H54 (cell line): ENCODE measurements at places on chromosomes 5 and 9.

GRCh38 chr5:88364991-88365390 lies 96.3 kb upstream of the TMEM161B start:
- no peak for DNase-seq

DNA sequence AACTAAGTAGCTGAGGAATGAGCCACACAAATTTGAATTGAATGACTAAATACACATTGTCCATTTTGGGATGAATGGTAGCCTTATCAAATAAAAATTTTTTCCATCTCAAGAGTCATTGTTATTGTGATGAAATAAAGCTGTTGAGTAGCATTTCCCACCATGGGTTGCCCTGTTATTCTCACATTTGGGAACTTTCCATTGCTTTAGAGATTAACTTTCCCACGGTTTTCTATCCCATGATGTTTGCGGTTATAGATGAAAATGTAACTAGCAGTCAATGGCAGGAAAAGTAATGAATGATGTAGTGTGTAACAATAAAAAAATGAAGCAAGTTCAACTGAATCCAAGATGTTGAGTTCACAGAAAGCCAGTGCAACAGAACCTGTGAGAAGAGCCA lies 59.9 kb upstream of the PLPP1 start:
- no peak for DNase-seq

- no peak for DNase-seq
These were observed 419.5 kb upstream of the CTNND2 start for GRCh38 chr5:12323637-12324229.

- DNase-seq = no peak
These were observed 4.3 kb upstream of the RNF44 start for GRCh38 chr5:176541338-176542134.

DNA sequence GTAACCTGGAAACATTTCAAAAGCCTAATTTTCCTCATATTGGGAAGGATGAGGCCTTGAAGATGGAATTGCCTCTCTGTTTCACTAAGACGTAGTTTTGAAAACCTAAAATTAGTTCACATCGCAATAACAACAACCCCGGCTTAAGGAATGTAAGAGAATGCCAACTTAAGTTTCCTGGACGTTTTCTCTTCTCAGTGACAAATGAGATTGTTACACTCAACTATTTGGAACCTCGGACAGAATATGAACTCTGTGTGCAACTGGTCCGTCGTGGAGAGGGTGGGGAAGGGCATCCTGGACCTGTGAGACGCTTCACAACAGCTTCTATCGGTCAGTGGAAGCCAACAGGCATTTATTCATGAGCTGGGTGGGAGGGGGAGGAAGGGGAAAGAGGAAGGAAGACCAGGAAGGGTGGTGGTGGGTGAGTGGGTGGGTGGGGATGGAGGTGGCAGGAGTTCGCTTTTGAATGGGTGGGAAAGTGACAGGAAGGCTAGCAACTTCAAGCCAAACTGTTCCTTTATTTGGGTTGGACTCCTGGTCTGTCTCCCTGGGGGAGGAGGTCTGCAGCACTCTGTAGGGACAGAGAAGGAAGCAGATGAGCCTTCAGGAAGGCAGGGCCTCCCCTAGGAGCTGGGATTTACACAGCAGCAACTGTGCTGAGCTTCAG lies 83.4 kb downstream of the TEK start:
- no peak for DNase-seq

- no peak for DNase-seq
These were observed 17.7 kb upstream of the CARTPT start for GRCh38 chr5:71701407-71701806.

- DNase-seq = no peak
These were observed 49.5 kb downstream of the NR3C1 start for GRCh38 chr5:143354025-143354424.

DNA sequence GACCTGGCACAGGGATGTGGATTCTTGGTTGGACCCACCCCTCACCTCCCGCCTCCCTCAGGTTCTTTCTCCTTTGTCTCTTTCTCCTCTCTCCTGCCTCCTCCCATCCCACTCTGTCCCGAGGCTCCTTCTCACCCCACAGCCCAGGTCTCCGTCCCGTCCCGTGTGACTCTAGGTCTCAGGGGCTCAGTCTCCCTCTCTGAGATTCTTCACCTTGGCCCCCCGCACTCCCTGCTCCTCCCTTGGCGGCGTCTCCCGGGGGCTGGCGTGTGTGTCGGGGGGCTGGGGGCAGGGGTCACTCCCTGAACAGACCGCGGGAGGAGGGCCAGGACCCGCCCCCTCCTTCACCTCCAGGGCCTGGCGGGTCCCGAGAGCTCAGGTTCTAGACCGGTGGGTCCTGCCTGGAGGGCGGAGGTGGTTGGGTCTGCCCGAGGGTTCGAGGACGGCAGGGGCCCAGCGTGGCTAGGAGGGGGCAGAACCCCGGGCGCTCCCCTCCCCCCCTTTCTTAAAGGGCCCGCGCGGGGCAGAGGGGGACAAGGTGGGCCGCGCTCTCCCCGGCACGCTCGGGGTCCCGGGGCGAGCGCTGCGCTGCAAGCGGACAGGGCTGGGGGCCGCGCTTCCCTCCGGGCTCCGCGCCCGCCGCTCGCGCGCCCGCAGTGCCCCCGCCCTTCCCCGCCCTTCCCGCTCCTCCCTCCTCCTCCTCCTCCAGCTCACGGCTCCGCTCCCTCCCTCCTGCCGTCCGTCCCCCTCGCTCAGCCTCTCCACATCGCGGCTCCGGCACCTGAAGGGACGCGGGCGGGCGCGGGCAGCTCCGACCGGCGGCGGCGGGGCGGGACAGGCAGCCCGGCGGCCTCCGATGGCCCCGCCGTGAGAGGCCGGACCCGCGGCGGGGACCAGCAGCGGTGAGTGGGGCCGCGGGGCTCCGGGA lies at the start of gene PSD2:
PSD2 (plus strand) TSS at position 735 of the 928 bp plus-strand sequence. CDS start 13,633 bp downstream, outside the sequence.
- peak; percentile 68 for DNase-seq

- no peak for DNase-seq
These were observed 11.6 kb upstream of the NTNG2 start for GRCh38 chr9:132150256-132150655.

DNA sequence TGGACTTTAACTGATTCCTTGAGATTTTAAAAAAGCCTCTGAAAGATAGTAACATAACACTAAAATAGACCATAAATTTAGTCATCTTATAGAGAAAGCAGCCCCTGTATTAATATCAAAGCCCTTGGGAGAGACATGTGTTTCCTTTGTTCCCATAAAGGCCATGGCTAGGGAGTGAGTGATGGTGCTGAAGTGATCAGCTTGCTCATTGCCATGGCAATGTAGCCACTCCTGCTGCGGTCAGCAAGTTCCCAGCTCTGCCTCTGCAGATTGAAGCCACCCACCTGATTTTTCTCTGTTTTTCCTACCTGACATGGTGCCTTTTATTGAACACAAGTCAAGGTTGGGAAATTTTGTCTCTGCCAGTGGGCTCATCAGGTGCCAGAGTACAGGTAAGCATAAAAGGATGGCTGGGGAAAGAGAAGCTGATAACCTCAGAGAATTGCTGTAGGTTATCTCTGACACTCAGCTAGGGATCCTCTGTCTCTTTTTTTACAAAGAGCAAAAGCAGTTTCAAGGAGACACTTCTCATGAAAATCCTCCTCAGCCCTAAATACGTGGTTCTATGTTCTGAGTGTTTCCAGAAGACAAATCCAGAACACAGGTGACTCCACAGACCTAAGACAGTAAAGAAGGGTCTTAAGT lies 296.3 kb upstream of the NMUR2 start:
- no peak for DNase-seq

DNA sequence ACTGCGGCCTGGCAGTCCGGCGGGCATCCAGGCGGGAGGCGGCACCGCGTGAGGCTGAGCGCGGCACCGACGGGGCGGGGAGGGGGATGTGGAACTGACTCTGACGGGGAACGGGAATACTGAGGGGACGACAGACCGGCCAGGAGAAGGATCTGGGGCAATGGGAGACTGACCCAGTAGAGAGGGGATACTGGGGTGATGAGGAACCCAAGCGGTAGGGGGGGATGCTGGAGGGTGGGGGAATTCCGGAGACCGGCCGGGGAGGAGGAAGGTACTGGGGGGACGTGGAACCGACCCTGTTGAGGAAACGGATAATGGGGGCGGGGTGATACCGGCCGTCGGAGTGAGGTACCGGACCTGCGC lies 423 bp downstream of the IPPK start:
- no peak for DNase-seq

DNA sequence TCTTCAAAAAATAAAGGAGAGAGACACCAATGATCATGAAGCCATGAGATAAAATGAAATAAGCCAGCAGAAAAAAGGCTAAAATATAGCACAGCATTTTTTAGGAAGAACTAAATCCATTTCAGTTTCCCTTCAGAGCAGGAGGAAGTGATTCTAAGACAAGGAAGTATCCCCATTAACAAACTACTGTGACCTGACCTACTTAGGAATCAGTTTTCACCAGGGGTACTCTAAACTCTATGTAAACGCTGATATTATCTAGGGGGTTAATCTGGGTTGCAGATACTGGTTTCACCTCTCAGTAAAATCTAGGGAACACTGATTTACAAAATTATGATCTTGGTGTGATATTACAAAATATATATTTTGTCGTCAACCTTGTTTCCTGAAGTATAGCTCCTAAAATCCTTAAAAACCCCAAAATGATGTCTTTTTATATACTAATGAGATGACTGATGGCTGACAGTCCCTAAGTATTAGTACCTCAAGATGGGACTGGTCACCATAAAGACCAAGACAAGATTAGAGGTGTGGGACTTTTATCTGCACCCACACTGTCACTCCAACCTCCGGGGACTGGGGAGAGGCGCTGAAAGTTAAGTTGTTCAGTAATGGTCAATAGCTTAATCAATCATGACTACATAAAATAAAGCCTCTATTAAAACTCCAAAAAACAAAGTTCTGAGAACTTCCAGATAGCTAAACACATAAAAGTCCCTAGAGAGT lies 2.9 kb upstream of the FNBP1 start:
- DNase-seq = no peak
